ENCODE measurements at places on chromosomes 6 and 20.

DNA sequence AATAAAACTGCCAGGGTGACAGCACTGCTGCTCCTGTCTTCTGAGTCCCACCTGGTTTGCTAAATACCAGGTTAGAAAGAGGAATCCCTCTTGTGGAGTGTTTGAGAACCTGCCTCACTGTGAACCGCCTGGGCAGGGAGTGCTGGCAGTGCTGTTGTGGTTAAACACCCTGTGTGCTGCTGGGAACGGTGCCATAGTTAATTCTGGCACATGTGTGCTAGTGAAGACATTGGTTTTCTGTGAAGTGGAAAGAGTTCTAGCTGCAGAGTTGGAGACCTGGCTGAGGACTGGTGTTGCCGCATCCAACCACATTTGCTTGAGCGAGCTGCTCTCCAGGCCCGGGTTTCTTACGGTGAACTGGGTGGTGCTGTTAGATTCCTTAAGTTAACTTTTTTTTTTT lies 72.7 kb downstream of the IGF2R start:
- no peak for DNase-seq

DNA sequence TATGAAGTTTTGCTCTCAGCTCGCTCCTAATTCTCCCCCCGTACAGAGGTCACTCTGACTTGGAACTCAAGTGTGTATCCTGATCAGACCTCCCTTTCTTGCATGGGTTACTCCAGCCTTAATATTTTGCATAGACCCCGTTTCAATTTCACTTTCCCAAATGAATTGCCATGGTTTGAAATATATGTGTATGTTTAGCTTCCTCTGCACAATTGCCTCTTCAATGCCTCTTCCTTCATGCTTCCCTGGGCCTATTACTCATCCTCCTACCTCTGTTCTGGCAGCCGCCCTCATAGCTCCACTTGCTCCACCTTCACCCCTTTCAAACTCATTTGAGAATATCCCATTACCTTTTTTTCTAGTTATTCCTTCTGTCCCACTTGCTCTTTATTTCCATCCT lies 90.0 kb upstream of the SAMD5 start:
- no peak for DNase-seq

GRCh38 chr6:105896821-105897095 lies 189.4 kb upstream of the PRDM1 start:
- DNase-seq: no peak

- peak; percentile 19 for DNase-seq
Observed at GRCh38 chr6:152170702-152171667, 363.5 kb downstream of the ESR1 start.

DNA sequence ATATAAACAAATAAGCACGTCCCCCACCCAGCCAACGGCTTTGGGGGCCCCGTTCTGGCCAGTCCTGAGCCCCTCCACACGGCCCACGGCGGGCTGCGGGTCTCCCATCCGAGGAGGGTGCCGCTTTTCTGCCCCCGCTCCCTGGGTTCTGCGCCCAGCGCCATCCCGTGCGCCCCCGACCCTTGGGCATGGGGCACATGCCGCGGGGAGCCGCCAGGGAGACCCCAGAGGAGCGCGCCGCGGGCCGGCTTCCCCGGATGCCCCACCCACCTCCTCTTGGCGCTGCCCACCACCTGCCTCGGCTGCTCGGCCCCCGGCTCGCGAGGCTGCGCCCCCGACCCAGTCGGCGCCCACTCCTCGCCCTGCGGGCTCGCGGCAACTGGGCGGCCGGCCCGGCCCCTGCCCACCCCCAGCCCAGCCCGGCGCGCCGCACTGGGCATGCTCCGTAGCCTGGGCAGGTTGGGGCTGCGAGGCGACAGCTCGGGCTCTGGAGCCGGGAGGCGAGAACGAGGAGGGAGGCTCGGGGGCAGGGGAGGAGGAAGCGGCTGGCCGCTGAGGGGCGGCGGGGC lies 570 bp upstream of the PLCB4 start:
- no peak for DNase-seq

DNA sequence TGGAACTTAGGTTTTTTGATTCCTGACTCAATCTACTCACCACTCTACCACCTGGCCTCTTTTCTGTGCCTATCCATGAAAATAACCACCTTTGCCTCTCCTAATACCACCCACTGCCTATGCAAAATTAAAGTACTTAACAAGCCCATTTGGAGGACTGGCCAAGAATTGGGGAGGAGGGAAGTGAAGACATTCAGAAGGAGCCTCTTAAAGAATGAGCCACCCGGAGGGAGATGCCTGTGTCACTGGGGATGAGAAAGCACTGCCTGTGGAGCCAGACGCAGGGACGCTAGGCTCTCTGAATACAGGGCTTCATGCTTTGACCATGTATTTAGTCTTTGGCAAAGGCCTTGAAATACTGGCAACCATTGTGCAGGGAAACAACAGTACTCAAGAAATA lies 40.0 kb upstream of the MRPS10 start:
- no peak for DNase-seq

- DNase-seq: no peak
Observed at GRCh38 chr6:150142670-150143515, at the start of gene PPP1R14C. PPP1R14C (plus strand) TSS chr6:150143044; CDS start chr6:150143193, 149 bp downstream.

- DNase-seq: no peak
Observed at GRCh38 chr20:33408313-33408712, 7.0 kb upstream of the CDK5RAP1 start.

Data from T follicular helper cell (primary cell).